ENCODE measurements at places on chromosomes 3 and 15. TPM values are rescaled to one million over a fixed set of nuclear protein-coding genes. Genes with fewer than 3 reads are reported as not detected.

The HCN4 gene
- 9.0 TPM for polyA plus RNA-seq

The TMOD2 gene
- polyA plus RNA-seq, result 114 TPM

The TNFAIP8L3 gene
- polyA plus RNA-seq, result 7.1 TPM

The AMOTL2 gene
- polyA plus RNA-seq, result 64.7 TPM

The ISL2 gene
- 2.3 TPM for polyA plus RNA-seq

The CCR1 gene
- 5.9 TPM for polyA plus RNA-seq

The TSEN2 gene
- 27.2 TPM for polyA plus RNA-seq

The NOX5 gene
- polyA plus RNA-seq, result 0.81 TPM

The IL17RD gene
- 28.4 TPM for polyA plus RNA-seq

The NR1I2 gene
- polyA plus RNA-seq, result 0.43 TPM

The MAP3K13 gene
- 56.3 TPM for polyA plus RNA-seq

The MELTF gene
- 11.6 TPM for polyA plus RNA-seq

The POC1A gene
- polyA plus RNA-seq, result 8.5 TPM

The BOC gene
- 54.7 TPM for polyA plus RNA-seq

The ANO10 gene
- 33.7 TPM for polyA plus RNA-seq

The PRR20G gene
- polyA plus RNA-seq, result not detected

The CNBP gene
- polyA plus RNA-seq, result 226 TPM

The FBXL22 gene
- 2.4 TPM for polyA plus RNA-seq

The CTXND1 gene
- 23.3 TPM for polyA plus RNA-seq

The FBXO45 gene
- polyA plus RNA-seq, result 26.0 TPM

The RSRC1 gene
- 39.4 TPM for polyA plus RNA-seq

The ACKR2 gene
- polyA plus RNA-seq, result 0.98 TPM

The FEZF2 gene
- not detected for polyA plus RNA-seq

The GOLGA6L10 gene
- 3.8 TPM for polyA plus RNA-seq

The FGD5 gene
- 14.3 TPM for polyA plus RNA-seq

The NR2E3 gene
- 0.86 TPM for polyA plus RNA-seq

The TRIM71 gene
- 1.7 TPM for polyA plus RNA-seq

The GRAMD2A gene
- polyA plus RNA-seq, result 2.7 TPM

The NPAP1 gene
- 0.40 TPM for polyA plus RNA-seq

The CASR gene
- polyA plus RNA-seq, result 1.4 TPM

The CCR3 gene
- not detected for polyA plus RNA-seq

The PPP2R3A gene
- polyA plus RNA-seq, result 19.3 TPM

The KCNMB2 gene
- 16.5 TPM for polyA plus RNA-seq

The CORO2B gene
- polyA plus RNA-seq, result 49.7 TPM

The BTLA gene
- polyA plus RNA-seq, result 0.15 TPM

The FOXB1 gene
- polyA plus RNA-seq, result 11.8 TPM

The TNNC1 gene
- 6.1 TPM for polyA plus RNA-seq

The STRA6 gene
- polyA plus RNA-seq, result 14.8 TPM

The CPEB1 gene
- polyA plus RNA-seq, result 8.1 TPM

The HTR3E gene
- polyA plus RNA-seq, result not detected

The CHST13 gene
- polyA plus RNA-seq, result 0.30 TPM

The KCNH8 gene
- 8.7 TPM for polyA plus RNA-seq

Measured in spinal cord (tissue), 10 donors.